T-cell (primary cell): ENCODE measurements at places on chromosomes 3 and 15. TPM values are rescaled to one million over a fixed set of nuclear protein-coding genes. Genes with fewer than 3 reads are reported as not detected.
A peak's percentile ranks its signal among the peaks of the same experiment; 100 is the strongest.

STXBP5L gene
- not detected for total RNA-seq

DNA sequence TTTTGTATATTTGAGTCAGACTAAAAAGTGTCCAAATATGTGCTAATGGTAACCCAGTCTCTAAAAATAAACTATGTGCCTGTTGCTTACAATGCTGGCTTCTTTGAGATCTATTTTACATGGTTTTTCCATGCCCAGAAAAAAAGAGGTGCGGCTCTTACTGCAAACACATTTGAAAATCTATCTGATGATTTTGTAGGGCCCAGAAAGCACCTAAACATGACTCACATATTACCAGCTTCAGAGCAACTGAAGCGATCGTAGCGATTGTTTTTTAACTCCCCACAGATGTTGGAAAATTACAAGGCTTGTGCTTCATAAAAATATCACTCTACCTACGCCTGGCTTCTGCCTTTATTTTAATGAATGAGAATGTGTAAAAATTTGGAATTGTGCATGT is 53.5 kb downstream of the SUCNR1 start:
- no peaks in the 10 kb centered on the region for H3K27me3 ChIP-seq
- no peaks in the 10 kb centered on the region for H3K36me3 ChIP-seq
- H3K27ac ChIP-seq: no peak overlapping the region
- H3K4me1 ChIP-seq: no peaks in the 10 kb centered on the region
- H3K4me3 ChIP-seq: no peak overlapping the region
- DNase-seq: no peak

- no peak overlapping the region for H3K27ac ChIP-seq
- peaks cover 23% of the 10 kb centered on the region for H3K4me1 ChIP-seq
- no peak for DNase-seq
- H3K27me3 ChIP-seq: no peaks in the 10 kb centered on the region
- H3K36me3 ChIP-seq: no peaks in the 10 kb centered on the region
Observed at GRCh38 chr15:52258461-52258860, 37.1 kb downstream of the MYO5C start.

ARL8B gene
- total RNA-seq: 41.9 TPM

DNA sequence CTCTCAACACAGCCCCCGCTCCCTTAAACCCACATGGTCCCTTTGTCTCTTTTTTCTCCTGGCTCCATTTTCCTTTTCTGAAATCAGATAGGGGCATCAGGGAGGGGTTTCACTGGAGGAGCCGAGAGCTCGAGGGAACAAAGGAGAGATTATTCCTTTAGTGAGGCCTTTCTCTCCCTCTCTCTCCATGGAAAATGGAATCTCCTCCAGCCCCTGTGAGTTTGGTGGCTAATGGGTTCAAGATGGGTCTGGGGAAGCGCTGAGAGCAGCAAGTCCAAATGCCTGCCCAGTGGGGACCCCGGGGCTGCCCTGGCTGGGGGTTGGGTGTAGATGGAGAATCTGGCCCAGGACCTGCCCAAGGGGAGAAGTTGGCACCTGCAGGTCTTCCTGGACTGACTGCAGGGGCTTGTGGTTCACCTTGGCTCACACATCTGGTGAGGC is 56.8 kb downstream of the ITGA11 start:
- H3K4me1 ChIP-seq: peaks cover 14% of the 10 kb centered on the region
- no peak overlapping the region for H3K4me3 ChIP-seq
- H3K27ac ChIP-seq: no peak overlapping the region
- H3K36me3 ChIP-seq: no peaks in the 10 kb centered on the region

SATB1 gene
- total RNA-seq: 282 TPM

- H3K36me3 ChIP-seq: peaks cover 5% of the 10 kb centered on the region
- DNase-seq: no peak
- peaks cover 13% of the 10 kb centered on the region for H3K4me1 ChIP-seq
- no peak overlapping the region for H3K4me3 ChIP-seq
Observed at GRCh38 chr3:12611117-12611516, 52.8 kb downstream of the RAF1 start.

DNA sequence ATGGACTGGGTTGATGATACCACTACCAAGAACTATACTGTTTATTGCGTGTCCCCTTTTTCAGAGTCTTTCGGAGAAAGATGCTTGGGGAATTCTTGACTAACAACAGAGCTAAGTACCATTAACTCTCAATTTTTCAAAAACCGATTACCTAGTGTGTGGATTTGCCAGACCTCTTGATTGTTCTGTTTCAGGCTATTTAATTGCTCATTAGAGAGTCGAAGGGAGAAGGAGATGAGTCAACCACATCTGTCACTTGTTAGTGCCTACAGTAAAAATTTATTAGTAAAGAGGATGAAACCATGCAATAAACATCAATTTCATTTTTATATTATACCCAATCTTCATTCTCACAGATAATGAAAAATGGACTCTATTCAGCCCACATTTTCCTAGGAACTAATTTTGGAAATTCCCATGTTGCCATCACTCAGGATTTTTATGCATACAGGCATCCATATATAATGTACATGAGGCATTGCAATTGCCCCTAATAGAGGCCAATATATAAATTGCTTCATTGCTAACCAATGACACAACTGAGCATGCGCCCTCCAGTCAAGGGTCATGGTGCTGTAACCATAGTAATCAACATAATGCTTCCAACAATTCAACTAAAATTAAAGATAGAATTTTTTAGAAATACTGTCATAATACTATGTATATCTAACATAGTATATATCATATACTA is 541.7 kb downstream of the TBL1XR1 start:
- H3K4me3 ChIP-seq: no peak overlapping the region
- H3K36me3 ChIP-seq: no peaks in the 10 kb centered on the region
- H3K27ac ChIP-seq: no peak overlapping the region
- H3K27me3 ChIP-seq: no peaks in the 10 kb centered on the region
- DNase-seq: no peak
- no peaks in the 10 kb centered on the region for H3K4me1 ChIP-seq

OPA1 gene
- total RNA-seq: 41.9 TPM

GRCh38 chr3:187017511-187018230 is 87.3 kb downstream of the ST6GAL1 start:
- H3K36me3 ChIP-seq: peaks cover 23% of the 10 kb centered on the region
- no peak overlapping the region for H3K4me3 ChIP-seq
- DNase-seq: no peak
- no peak overlapping the region for H3K27ac ChIP-seq
- peaks cover 53% of the 10 kb centered on the region for H3K4me1 ChIP-seq

DNA sequence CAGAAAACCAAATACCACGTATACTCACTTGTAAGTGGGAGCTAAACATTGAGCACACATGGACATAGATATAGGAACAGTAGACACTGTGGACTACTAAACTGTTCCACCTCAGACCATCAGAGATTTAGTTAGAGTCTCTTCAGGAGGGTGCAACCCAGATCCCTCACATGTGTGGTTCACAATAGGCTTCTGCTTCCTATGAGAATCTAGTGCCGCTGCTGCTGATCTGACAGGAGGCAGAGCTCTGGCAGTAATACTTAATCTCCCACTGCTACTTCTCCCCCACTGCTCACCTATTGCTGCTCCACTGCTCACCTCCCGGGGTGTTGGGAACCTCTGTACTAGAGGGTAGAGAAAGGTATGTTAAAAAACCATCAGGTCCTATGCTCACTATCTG is 533.3 kb downstream of the NSUN3 start:
- no peaks in the 10 kb centered on the region for H3K27me3 ChIP-seq
- H3K4me1 ChIP-seq: no peaks in the 10 kb centered on the region
- no peak overlapping the region for H3K4me3 ChIP-seq
- DNase-seq: no peak
- H3K27ac ChIP-seq: no peak overlapping the region

- no peaks in the 10 kb centered on the region for H3K27me3 ChIP-seq
- no peaks in the 10 kb centered on the region for H3K4me1 ChIP-seq
- no peak overlapping the region for H3K4me3 ChIP-seq
Observed at GRCh38 chr3:81581966-81582599, 179.4 kb downstream of the GBE1 start.

- no peak overlapping the region for H3K4me3 ChIP-seq
- no peak overlapping the region for H3K27ac ChIP-seq
- H3K4me1 ChIP-seq: no peaks in the 10 kb centered on the region
Observed at GRCh38 chr3:49872801-49873281, 3.1 kb upstream of the CAMKV start.

CX3CR1 gene
- total RNA-seq: 23.8 TPM

CCR5 gene
- total RNA-seq: 14.6 TPM

DNA sequence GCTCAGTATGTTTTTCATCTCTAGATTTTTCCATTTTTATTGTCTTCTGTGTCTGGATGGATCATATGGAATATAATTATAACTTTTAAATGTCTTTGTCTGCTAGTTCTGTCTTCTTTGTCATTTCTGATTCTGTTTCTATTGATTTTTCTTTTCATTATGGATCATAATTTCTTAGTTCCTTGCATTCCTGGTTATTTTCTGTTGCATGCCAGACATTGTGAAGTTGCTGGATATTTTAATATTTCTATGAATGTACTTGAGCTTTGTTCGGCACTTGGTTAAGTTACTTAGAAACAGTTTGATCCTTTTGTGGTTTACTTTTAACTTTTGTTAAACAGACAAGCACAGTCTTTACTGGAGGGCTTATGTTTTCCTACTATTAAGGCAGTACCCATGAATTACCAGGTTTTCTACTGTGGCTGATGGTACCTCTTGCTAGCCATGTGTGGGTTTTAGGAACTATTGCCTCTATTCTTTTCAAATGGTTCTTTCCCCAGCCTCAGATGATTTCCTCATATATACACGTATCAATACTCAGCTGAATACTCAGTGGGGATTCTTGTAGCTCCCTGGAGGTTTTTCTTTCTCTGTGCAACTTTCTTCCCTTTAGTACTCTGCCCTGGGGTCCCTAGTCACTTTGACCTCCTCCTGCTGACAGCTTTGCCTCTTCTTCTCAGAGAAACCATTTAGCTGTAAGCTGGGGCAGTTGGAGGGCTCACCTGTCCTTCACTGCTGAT is 64.3 kb downstream of the RASA2 start:
- peaks cover 10% of the 10 kb centered on the region for H3K4me1 ChIP-seq
- no peak overlapping the region for H3K4me3 ChIP-seq

- no peaks in the 10 kb centered on the region for H3K36me3 ChIP-seq
- no peak for DNase-seq
- no peaks in the 10 kb centered on the region for H3K27me3 ChIP-seq
- no peaks in the 10 kb centered on the region for H3K4me1 ChIP-seq
- no peak overlapping the region for H3K27ac ChIP-seq
- no peak overlapping the region for H3K4me3 ChIP-seq
Observed at GRCh38 chr3:178406206-178406605, 130.0 kb upstream of the KCNMB2 start.

DNA sequence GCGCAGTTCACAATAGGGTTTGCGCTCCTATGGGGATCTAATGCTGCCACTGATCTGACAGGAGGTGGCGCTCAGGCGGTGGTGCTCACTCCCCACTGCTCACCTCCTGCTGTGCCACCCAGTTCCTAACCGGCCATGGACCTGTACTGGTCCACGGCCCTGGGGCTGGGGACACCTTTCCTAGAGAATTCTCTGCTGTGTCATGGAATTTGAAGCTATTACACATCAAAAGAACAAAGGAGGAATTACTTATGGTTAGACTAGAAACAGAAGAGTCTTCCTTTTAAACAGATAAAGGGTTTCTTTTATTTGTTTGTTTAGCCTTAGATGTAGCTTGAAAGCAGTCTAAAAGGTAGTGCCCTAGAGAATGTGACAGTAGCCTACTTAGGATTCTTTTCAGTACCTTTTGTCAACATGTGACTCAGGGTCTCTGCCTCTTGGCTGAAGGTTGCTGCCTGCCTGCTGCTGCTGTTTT is 50.3 kb downstream of the PAK2 start:
- peaks cover 11% of the 10 kb centered on the region for H3K4me1 ChIP-seq
- H3K36me3 ChIP-seq: peaks cover 25% of the 10 kb centered on the region
- no peak overlapping the region for H3K4me3 ChIP-seq
- no peaks in the 10 kb centered on the region for H3K27me3 ChIP-seq
- H3K27ac ChIP-seq: no peak overlapping the region

DNA sequence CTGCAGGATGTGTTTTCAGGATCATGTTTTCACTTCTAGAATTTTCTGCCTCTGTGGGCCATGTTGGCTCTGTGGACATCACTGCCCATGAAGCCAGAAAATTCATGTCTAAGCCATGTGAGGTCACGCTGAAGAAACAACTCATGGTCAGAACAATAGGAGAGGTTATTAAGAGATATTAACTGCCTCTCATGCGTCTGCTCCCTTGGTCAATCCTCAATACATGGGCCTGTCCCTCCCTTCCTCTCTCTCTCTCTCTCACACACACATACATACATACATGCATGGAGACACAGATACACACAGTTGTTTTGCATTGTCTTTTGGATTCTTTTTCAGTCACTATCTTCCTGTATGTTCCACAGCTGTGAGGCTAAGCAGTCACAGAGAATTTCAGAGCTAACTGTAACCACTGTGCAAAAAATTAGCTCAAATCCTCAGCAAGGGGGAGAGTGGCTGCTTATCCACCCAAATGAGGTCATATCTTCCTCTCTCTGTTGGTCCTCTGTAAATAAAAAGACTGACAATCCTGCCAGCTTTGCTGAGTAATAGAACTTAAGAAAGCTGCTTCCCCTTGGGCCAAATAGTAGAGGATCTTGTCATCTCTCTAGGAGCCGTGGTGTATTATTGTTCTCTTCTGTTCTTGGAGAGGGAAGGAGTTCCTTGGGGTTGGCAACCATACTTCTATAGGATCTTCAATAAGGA is 45.6 kb downstream of the LRTM1 start:
- no peak for DNase-seq
- no peaks in the 10 kb centered on the region for H3K4me1 ChIP-seq

MRPL46 gene
- total RNA-seq: 21.0 TPM

DNA sequence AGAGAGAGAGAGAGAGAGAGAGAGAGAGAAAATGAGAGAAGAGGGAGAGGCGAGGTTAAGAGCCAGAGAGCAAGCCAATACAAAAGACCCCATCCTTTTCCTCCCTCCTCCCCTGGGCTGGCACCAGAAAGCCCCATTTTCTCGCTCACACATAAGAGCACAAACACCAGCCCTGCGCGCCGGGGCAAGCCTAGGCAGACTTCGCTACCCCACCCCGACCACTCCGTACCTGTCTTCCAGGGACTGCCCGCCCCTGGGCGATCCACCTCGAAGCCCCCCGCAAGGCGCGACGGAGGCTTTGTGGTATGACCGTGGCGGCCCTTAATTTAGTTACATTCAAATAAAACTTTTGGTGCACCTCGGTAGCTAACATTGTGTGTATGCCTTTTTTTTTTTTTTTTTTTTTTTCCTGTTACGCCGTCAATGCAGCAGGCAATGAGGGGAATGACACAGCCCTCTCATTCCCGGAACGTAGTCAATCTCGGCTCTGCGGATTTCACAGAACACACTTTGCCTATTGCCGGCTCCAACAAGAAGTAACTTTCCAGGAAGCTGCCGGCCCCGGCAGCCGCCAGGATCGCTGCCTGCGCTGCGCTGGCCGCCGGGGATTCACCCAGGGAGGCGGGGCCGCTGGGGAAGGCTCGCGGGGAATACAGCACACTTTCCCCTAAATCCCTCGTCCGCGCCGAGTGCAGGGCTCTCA is 7.7 kb downstream of the BCL6 start:
- DNase-seq: no peak
- H3K36me3 ChIP-seq: peaks cover 3% of the 10 kb centered on the region
- peaks cover 55% of the 10 kb centered on the region for H3K4me1 ChIP-seq
- peak overlapping the region; percentile 93 for H3K4me3 ChIP-seq
- no peak overlapping the region for H3K27ac ChIP-seq

GOLGA8Q gene
- total RNA-seq: not detected
